ENCODE measurements at places on chromosomes 12 and 14.

- peak; percentile 49 for DNase-seq
These were observed 4.6 kb downstream of the AP1G2 start for GRCh38 chr14:23562822-23563472.

GRCh38 chr12:51869496-51869865, 18.4 kb upstream of the ANKRD33 start:
- no peak for DNase-seq

DNA sequence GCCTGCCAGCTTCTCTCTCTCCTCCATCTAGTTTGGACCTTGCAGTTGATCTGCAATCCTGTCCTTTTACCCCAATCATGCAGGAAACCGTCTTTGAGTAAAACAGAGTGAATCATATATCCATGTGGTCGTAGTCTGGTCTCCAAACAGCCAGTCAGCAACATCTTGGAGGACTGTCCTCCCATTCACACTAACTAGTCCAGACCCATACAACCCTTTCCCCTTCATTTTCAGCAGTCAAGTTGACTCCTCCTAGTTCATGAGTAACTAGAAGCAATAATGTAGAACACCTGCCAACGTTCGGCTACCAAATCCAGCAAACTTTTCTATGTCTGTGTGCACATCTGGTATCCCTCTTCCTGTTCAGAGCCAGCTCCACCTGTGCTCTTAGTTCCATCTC, 10.8 kb upstream of the BIN2 start:
- DNase-seq: peak; percentile 40

DNA sequence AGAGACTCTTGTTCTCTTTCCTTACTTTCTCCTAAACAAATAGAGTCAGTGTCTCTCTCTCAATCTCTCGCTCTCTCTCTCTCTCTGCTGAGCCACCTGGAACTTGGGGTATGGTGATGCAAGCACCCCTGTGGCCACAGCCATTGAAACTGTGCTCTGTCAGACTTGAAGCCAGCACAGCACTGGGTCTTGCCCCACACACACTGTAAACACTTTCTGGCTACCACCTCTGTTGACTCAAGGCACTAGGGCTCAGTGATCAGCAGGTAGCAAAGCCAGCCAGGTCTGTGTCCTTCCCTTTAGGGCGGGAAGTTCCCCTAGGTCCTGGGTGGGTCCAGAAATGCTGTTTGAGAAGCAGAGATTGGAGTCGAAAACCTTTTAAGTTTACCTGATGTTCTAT, 125.9 kb upstream of the GARIN6 start:
- DNase-seq: no peak

All from fibroblast of skin of right quadriceps (primary cell).